ENCODE measurements at places on chromosomes 1 and 21. TPM values are rescaled to one million over a fixed set of nuclear protein-coding genes. Genes with fewer than 3 reads are reported as not detected.

- H3K27ac ChIP-seq = no peak overlapping the region
- H3K36me3 ChIP-seq = no peaks in the 10 kb centered on the region
- H3K4me1 ChIP-seq = peaks cover 10% of the 10 kb centered on the region
- no peak for DNase-seq
- H3K27me3 ChIP-seq = peaks cover 13% of the 10 kb centered on the region
- H3K4me3 ChIP-seq = no peak overlapping the region
These were observed 43.0 kb upstream of the PSEN2 start for GRCh38 chr1:226827458-226827857.

DNA sequence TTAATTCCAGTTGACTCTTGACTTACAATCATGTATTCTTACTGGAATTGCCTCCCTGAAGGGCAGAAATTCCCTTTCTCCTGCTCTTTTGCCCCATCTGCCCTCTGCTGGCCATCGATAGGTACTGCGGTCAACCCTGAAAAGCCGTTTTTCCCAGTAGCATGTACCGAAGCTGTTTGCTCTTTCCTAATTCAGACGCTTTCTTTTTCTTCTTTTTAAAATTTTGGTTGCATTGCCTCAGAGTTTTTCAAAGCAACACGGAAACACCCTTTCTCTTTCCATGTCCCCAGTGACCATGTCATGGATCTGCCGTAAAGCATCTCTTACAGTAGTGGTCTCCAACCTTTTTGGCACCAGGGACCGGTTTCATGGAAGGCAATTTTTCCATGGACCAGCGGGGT lies 164.2 kb upstream of the C1orf21 start:
- no peak for DNase-seq
- H3K27ac ChIP-seq = no peak overlapping the region
- no peak overlapping the region for H3K4me3 ChIP-seq
- no peaks in the 10 kb centered on the region for H3K36me3 ChIP-seq

DNA sequence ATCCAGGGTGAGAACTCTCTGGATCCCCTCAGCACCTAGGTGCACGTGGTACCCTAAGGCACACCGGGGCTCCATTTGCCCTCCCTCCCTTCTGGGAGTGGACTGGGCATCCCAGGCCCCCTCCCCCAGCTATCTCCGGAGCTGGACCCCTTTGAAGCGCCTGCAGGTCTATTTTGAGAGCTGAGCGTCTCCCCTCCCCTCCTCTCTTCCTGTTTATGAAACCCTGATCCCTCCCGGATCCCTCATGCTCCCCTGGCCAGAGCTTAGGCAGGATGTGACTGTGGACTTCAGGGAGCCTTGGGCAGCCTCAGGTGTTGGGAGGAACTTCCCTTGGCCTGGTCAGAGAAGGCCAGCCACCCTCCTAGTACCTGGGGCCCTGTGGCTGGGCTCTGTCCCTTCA lies 10.2 kb downstream of the RPS6KA1 start:
- DNase-seq = no peak
- no peaks in the 10 kb centered on the region for H3K27me3 ChIP-seq
- no peak overlapping the region for H3K27ac ChIP-seq
- peaks cover 1% of the 10 kb centered on the region for H3K36me3 ChIP-seq
- H3K4me1 ChIP-seq = peaks cover 11% of the 10 kb centered on the region
- no peak overlapping the region for H3K4me3 ChIP-seq

The NKAIN1 gene
- 4.4 TPM for total RNA-seq

The FALEC gene
- 0.80 TPM for total RNA-seq
